Breast epithelium (tissue), 4 donors: ENCODE measurements at places on chromosomes 13 and 19. TPM values are rescaled to one million over a fixed set of nuclear protein-coding genes. Genes with fewer than 3 reads are reported as not detected.
A peak's percentile ranks its signal among the peaks of the same experiment; 100 is the strongest.

DNA sequence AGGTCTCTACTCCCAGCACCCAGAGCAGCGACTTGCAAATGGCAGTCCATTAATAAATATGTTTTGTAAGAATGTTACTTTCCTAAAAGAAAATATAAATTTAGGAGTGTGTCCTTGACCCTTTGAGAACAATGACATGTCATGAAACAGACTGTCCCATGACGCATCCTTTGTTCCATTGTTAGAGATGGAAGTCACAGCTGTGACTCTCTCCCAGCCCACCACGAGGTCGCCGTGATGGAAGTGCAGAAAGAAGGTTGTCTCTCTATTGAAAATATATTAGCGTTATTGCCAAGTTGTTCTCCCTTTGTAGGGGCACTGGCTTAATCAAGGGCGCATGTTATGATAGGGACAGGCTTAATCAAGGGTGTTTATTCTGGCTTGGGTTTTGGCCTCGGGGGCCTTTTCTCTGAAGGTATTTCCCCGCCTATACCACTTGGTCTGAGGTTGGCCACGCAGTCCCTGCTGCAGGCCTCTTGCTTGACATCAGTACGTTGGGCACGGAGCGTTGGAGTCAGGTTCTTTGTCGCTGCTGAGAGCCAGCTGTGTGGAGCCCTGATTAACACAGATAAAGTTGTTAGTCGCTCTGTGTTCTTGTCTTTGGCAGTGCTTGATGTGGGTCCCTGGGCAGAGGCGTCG lies 126.7 kb upstream of the ZNF536 start:
- no peaks in the 10 kb centered on the region for H3K27me3 ChIP-seq
- no peaks in the 10 kb centered on the region for H3K4me1 ChIP-seq
- no peak overlapping the region for H3K4me3 ChIP-seq
- DNase-seq = no peak
- no peak overlapping the region for H3K27ac ChIP-seq

- H3K27me3 ChIP-seq = peaks cover 3% of the 10 kb centered on the region
- no peak for DNase-seq
- H3K27ac ChIP-seq = no peak overlapping the region
Measured at GRCh38 chr19:11382898-11383705, 1.0 kb downstream of the EPOR start.

- H3K36me3 ChIP-seq = no peaks in the 10 kb centered on the region
- no peaks in the 10 kb centered on the region for H3K4me1 ChIP-seq
- no peak overlapping the region for H3K27ac ChIP-seq
- no peak for DNase-seq
- no peak overlapping the region for H3K4me3 ChIP-seq
Measured at GRCh38 chr13:112263152-112263551, 113.0 kb upstream of the SPACA7 start.

The FREM2 gene
- total RNA-seq = 0.59 TPM

DNA sequence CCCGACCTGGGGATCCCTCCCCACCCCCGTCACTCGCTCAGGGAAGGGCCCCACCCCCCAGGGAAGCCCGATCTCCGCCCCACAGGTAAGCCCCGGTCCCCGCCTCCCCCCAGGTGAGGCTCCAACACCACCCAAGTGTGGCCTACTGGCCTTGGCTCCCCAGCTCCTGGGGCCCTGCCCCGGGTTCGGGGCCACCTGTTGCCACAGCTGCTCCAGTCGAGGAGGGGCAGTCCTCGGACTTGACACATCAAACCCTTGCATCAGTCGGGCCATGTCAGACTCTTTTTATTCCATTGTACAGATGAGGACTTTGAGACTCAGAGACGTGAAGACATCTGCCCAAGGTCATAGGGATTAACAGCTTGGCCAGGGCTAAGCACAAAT lies 512 bp downstream of the CC2D1A start:
- no peaks in the 10 kb centered on the region for H3K27me3 ChIP-seq
- H3K36me3 ChIP-seq = no peaks in the 10 kb centered on the region
- H3K4me1 ChIP-seq = peaks cover 5% of the 10 kb centered on the region
- peak overlapping the region; percentile 85 for H3K4me3 ChIP-seq

- no peaks in the 10 kb centered on the region for H3K36me3 ChIP-seq
- no peak overlapping the region for H3K4me3 ChIP-seq
- no peak overlapping the region for H3K27ac ChIP-seq
- no peak for DNase-seq
- H3K4me1 ChIP-seq = peaks cover 3% of the 10 kb centered on the region
- no peaks in the 10 kb centered on the region for H3K27me3 ChIP-seq
Measured at GRCh38 chr13:48817166-48817802, 158.4 kb upstream of the FNDC3A start.

The LRRC4B gene
- 1.3 TPM for total RNA-seq

DNA sequence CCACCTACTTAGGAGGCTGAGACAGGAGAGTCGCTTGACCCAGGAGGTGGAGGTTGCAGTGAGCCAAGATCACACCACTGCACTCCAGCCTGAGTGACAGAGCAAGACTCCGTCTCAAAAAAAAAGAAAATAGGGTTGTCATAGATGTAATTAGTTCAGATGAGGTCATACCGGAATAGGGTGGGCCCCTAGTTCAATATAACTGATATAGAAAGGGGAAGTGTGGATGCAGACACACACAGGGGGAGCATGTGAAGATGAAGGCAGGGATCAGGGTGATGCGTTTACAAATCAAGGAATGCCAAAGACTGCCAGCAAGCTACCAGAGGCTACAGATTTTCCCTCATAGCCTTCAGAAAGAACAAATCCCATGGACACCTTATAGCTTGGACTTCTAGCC lies 24.3 kb upstream of the EEF1AKMT1 start:
- no peaks in the 10 kb centered on the region for H3K36me3 ChIP-seq
- H3K4me3 ChIP-seq = no peak overlapping the region
- no peaks in the 10 kb centered on the region for H3K27me3 ChIP-seq

- DNase-seq = no peak
- H3K4me1 ChIP-seq = no peaks in the 10 kb centered on the region
- no peak overlapping the region for H3K27ac ChIP-seq
- H3K4me3 ChIP-seq = peak overlapping the region; percentile 17
- H3K36me3 ChIP-seq = no peaks in the 10 kb centered on the region
Measured at GRCh38 chr13:98068521-98068920, 74.4 kb upstream of the FARP1 start.

- H3K27me3 ChIP-seq = no peaks in the 10 kb centered on the region
- DNase-seq = no peak
- no peak overlapping the region for H3K27ac ChIP-seq
- no peak overlapping the region for H3K4me3 ChIP-seq
Measured at GRCh38 chr13:55981381-55981780, 1159.3 kb upstream of the PRR20A start.

The ZNF726 gene
- total RNA-seq = 1.6 TPM

- no peak for DNase-seq
- no peak overlapping the region for H3K27ac ChIP-seq
- no peaks in the 10 kb centered on the region for H3K27me3 ChIP-seq
- H3K36me3 ChIP-seq = no peaks in the 10 kb centered on the region
- H3K4me1 ChIP-seq = no peaks in the 10 kb centered on the region
Measured at GRCh38 chr13:107365466-107366215, 797.7 kb upstream of the ARGLU1 start.

GRCh38 chr13:26259634-26260033 lies 5.7 kb downstream of the CDK8 start:
- H3K27ac ChIP-seq = no peak overlapping the region
- no peaks in the 10 kb centered on the region for H3K4me1 ChIP-seq
- H3K4me3 ChIP-seq = no peak overlapping the region
- no peaks in the 10 kb centered on the region for H3K36me3 ChIP-seq

- no peaks in the 10 kb centered on the region for H3K36me3 ChIP-seq
- no peak for DNase-seq
- peaks cover 24% of the 10 kb centered on the region for H3K27me3 ChIP-seq
Measured at GRCh38 chr13:99980824-99981734, 505 bp upstream of the ZIC2 start.

GRCh38 chr19:41411968-41412265 lies 14.3 kb downstream of the BCKDHA start:
- no peaks in the 10 kb centered on the region for H3K27me3 ChIP-seq
- peak; percentile 69 for DNase-seq
- H3K4me3 ChIP-seq = no peak overlapping the region
- peaks cover 7% of the 10 kb centered on the region for H3K36me3 ChIP-seq
- H3K4me1 ChIP-seq = no peaks in the 10 kb centered on the region
- peak overlapping the region; percentile 78 for H3K27ac ChIP-seq

GRCh38 chr13:42653679-42654078 lies 79.7 kb downstream of the TNFSF11 start:
- no peak for DNase-seq
- H3K27ac ChIP-seq = no peak overlapping the region
- H3K36me3 ChIP-seq = no peaks in the 10 kb centered on the region
- no peaks in the 10 kb centered on the region for H3K4me1 ChIP-seq
- no peaks in the 10 kb centered on the region for H3K27me3 ChIP-seq
- H3K4me3 ChIP-seq = no peak overlapping the region

GRCh38 chr19:41303954-41304353 lies 6.0 kb upstream of the CCDC97 start:
- H3K27me3 ChIP-seq = no peaks in the 10 kb centered on the region
- H3K27ac ChIP-seq = peak overlapping the region; percentile 29
- peaks cover 9% of the 10 kb centered on the region for H3K4me1 ChIP-seq

The DLL3 gene
- not detected for total RNA-seq

The DCLK1 gene
- total RNA-seq = 28.2 TPM

DNA sequence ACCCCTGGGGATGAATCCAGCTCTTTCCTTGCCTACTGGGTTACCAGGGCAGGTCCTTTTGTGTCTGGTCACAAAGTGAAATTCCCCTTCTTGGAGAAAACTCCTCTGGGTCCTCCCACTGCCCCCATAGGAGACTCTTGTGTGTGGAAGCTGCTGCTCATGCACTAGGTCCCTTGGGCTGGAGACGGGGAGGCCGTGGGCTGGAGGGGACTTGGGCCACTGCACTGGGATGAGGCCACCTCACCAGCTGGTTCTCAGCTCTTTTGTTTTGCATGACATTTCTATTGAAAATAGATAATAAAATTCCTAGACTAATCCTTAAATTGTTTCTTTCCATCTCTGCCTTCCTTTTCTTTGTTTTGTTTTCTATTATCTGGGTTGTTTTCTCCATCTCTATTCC lies 62.4 kb downstream of the TEX29 start:
- peaks cover 25% of the 10 kb centered on the region for H3K27me3 ChIP-seq
- H3K36me3 ChIP-seq = no peaks in the 10 kb centered on the region
- DNase-seq = no peak
- H3K4me3 ChIP-seq = no peak overlapping the region
